Stimulated activated naive CD4-positive, alpha-beta T cell treated with Interleukin-2 at 50 U/mL for 16 hours (primary cell): ENCODE measurements at places on chromosomes 1 and 21.

GRCh38 chr1:58722414-58722813 is 22.6 kb upstream of the MYSM1 start:
- DNase-seq = no peak

DNA sequence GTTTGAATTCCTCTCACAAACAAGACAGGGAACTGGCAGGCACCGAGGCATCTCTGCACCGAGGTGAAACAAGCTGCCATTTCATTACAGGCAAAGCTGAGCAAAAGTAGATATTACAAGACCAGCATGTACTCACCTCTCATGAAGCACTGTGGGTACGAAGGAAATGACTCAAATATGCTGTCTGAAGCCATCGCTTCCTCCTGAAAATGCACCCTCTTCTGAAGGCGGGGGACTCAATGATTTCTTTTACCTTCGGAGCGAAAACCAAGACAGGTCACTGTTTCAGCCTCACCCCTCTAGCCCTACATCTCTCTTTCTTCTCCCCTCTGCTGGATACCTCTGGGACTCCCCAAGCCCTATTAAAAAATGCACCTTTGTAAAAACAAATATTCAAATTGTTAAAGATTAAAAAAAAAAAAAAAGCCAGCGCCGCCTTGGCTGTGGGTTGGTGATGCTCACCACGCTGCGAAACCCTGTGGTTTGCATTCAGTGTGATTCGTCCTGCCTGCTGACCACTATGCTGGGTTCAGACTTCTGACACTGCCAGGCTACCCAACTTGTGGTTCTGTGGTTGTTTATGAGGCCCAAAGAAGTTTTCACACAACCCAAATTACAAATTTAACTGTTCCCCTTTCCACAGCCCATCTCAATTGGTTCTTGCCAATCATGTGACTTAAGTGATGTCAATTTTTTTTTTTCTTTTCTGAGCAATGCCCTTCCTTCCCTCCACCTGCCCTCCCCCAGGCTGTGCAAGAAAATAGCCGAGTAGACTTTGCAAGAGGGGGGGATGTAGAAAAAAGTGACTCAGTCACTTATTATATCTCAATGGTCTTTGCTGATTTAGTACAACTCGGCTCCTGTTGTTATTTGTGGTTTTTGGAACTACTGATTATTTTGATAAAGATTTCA is at the start of gene RUNX1:
Gene RUNX1 (minus strand): TSS at position 597 of the 912 bp plus-strand sequence.
- peak; percentile 82 for DNase-seq

DNA sequence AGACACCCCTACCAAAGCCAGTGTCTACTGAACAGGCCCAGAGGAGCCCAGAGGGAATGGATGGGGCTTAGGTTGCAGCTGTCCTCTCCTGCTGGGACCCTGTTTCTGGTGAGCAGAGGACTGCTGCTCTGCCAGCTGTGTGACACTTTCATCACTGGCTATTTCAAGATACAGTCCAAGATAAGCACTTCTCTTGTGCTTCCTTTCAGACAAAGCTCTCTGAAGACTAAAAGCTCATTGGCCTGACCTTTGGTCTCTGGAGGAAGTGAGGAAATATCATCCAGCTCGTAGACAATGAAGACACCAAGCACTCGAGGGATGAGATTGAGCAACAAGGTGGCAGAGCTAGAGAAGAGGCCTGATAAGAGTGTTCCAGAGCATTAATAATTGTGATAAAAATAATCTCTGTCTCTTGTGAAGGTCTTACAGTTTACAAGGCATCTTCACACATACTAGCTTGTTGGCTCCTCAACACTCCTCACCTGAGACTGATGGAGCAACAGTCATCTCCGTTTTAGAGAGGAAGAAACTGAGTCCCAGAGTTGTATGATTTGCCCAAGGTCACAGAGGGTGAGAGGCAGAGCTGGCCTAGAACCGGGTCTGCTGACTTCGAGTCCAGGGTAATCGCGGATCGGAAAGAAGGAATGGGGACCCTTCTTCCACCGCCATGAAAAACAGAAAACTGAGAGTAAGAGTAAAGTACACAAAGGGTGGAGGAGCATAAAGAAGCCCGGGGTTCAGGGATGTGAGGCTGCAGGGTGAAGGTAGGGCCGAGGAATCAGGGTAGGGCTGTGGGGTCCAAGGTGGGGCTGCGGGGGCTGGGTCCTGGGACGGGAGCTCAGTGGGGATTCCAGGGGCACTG is 666 bp downstream of the PAFAH2 start:
- no peak for DNase-seq

DNA sequence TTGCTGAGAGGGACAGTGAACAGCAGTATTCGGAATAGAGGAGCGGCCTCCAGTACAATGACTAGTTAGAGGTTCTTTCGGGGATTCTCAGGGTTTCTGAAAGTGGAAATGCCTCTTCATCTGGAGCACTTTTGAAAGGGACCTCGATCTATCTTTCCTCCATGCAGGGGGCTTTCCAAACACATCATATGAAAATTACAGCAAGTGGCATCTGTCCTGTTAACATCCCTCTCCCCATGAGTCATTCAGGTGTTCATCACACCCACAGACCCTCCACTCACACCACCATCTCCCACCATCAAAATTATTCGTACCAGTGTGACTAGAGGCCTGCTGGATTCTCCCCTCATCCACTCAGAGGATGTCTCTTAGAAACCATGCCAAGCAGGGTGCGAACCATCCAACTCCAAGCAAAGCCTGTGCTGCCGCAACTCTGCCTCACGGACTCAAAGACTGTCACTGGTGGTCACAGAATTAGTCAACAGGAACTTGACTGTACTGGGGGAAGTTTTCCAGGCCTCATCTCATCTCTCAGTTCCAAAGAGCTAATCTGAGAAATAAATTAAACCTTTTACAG is 211.1 kb downstream of the MRPL39 start:
- DNase-seq = peak; percentile 82

DNA sequence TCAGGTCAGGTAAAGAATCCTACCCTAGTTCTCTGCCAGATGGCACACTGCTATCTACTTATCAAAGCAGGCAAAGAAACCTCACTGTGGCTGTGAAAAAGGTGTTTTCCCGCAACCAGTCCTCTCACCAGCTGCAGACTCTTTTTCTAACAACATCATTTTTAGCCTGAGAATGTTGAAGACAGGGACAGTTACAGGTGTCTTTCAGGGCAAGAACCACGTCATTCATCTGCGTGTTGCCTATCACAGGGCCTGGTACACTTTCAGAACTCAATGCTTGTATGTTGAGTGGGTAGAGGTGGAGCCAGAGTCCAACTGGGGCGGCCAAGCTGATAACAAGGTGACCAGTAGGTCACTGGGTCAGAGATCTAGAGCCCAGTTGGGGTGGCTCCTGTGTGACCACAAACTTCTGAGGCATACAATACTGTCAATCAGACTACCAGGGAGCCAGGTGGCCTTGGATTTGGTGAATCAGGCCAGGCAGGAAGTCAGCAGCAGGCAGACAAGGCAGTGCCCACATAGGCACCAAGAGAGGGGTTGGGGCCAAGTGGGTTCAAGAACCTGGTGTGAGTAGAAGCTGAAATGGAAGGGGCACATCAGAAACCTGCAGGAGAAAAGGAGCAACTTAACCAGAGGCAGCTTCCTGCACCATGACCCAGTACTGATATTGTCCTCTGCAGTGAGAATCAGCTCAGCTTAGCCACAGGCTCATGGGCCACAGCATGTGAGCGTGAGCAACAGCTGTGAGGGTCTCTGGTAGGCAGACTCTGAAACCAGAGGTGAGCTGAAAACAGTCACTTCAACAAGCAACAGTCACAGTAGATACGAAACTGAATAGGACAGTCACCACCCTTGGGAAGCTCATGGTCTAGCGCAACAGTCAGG is 123.6 kb downstream of the DTL start:
- no peak for DNase-seq

GRCh38 chr1:68276448-68276847 is 44.1 kb upstream of the WLS start:
- no peak for DNase-seq

- DNase-seq = no peak
These were observed 214.5 kb downstream of the RGS7 start for GRCh38 chr1:241142493-241142892.

- peak; percentile 62 for DNase-seq
These were observed at the start of gene DENND2D for GRCh38 chr1:111199881-111200801. Gene DENND2D, minus strand, starts transcription at chr1:111200646. Its CDS starts 187 bp downstream, at chr1:111200459.

DNA sequence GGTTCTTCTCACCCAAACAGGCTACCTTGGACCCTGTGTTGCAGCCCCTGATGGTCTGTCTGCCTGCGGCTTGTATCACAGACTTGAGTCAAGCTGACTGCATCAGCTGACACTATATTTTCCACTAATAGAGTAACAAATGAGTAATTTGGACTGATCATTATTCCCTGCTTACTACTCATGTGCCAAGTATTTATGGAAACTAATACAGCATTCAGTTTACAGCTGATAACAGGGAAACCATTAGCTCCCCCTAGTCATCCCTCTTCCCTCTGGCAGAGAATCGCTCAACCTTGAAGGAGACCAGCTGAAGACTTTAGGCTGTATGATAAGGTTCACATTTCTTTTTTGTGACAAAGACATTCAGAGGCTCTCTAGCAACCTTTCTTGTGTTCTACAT is 116.6 kb upstream of the SYT6 start:
- no peak for DNase-seq

- DNase-seq = no peak
These were observed 70.1 kb downstream of the KCNJ15 start for GRCh38 chr21:38326899-38327298.

DNA sequence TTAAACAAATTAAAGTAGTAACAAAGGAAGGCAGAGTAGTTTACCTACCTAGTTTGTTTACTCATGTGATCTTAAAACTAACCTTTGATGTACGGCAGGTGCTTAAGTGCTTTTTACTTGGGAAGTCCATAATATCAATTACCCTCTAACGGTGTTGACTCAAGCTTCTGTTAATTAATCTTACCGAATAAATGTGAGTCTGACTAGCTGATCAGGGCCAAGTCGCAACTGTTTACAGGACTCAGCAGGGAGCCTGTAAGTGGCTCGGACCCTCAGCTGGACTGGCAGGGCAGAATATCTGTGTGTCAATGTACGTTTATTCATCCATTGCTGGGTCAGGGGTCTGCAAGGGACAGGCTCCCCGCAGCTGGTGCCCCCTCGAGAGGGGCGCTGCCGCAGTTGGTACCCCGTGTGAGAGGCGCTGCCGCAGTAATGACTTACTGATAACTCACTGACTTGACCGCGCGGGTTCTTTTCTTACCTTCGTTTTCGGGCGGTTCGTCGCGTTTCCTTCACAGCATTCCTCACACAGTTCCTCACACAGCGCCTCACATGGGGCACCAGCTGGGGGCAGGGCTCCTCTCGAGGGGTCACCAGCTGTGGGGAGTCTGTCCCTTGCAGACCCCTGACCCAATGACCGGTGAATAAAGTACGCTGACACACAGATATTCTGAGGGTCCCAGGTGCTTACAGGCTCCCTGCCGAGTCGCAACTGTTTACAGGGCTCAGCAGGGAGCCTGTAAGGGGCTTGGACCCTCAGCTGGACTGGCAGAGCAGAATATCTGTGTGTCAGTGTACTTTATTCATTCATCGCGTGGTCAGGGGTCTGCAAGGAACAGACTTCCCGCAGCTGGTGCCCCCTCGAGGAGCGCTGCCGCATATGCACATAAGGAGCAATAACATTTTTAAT is 3.0 kb downstream of the FMO1 start:
- peak; percentile 2 for DNase-seq
